ENCODE measurements at places on chromosomes 6 and 20.

- no peak for DNase-seq
These were observed 655.4 kb upstream of the PTCHD4 start for GRCh38 chr6:48766349-48766748.

GRCh38 chr20:6828794-6829423 is 61.4 kb downstream of the BMP2 start:
- no peak for DNase-seq

- DNase-seq: no peak
These were observed 60.0 kb upstream of the ZFAND3 start for GRCh38 chr6:37759221-37760144.

DNA sequence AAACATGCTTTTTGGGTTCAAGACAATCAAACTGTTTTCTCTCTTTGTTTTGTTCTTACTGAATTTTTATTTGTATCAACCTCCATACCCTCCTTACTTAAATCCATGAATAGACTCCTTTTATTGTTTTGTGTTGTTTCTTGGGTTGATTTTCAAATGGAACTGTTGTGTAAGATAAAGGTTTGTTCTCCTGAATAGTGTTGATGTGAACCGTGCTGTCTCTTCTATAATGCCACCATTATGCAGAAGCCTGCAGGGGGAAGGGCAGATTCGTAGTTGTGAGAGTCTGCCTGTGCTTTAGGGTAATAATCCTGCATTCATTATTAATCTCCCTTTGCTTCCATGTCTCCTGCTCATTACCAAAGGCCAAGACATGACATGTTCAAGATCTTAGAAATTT is 105.9 kb downstream of the CDKAL1 start:
- DNase-seq: no peak

GRCh38 chr6:137213331-137213740 is 5.8 kb downstream of the IFNGR1 start:
- no peak for DNase-seq

DNA sequence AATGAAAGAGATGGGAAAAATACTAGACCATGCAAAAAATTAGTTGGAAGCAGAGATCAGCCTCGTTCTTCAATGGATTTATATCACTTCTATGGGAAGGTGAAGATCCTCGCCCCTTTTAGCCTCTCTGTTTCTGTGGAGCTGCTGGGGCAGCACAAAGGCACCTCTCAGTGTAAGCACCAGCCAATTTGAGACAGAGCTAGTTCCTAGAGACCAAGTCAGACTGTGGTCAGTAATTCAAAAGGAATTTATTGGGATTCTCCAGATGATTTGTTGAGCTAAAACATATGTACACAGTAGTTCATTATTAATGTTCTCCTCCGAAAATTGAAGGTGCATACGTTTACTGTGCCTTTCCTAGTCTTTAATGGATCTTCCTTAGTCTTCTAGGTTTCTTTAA is 42.4 kb downstream of the SCGN start:
- no peak for DNase-seq

DNA sequence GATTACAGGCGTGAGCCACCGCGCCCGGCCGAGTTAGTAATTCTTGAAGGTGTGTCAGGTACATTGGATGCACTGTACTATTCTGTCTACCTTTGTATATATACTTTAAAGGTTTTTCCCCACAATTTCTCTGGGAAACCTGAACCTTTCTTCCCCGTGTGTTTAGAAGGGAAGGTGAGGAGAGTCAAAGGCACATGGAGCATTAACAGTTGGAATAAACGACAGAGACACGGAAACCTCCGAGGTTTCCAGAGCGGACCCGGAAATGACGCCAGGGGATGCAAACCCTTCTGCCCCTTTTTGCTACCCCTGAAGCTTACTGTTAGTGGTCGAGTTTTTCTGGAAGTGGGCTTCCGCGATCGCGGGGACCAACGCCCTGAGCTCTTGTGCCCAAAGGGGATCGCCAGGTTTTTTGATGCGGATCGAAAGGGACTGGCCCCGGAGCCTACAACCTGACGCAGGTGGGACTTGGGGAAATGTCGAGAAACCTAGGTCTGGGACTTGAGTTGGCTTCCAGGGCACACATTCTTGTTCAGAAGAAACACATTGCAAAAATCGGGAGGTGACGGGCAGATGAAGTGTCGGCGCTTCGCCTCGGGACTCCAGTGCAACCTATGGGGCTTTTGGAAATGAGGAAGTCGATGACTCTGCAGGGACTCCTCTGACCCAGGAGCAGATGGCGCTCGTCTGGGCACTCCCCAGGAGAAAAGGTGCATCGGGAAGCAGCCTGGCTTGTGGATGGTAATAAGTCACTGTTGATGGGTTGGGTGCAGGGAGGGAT is 218.2 kb downstream of the OR2B2 start:
- no peak for DNase-seq

GRCh38 chr20:56955680-56956079 is 310.8 kb downstream of the BMP7 start:
- no peak for DNase-seq

DNA sequence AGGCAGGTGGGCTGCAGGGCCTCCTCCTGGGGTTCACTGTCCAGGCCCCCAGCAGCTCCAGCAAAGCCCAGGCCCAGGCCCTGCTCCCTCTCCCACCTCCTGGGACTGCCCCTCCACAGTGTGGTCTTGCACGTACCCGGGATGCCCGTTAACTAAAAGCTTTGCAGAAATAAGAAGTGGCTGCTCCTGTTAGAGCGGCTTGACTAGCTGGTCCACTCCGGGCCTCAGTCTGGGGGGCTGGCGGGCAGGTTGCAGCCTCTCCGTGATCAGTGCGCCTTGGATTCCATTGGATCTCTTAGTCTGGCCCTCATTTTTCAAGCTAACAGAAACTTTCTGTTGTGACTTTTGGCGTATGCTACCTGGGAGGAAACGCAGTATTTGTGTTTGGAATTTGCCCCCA is 26.9 kb downstream of the SLCO4A1 start:
- DNase-seq: no peak

DNA sequence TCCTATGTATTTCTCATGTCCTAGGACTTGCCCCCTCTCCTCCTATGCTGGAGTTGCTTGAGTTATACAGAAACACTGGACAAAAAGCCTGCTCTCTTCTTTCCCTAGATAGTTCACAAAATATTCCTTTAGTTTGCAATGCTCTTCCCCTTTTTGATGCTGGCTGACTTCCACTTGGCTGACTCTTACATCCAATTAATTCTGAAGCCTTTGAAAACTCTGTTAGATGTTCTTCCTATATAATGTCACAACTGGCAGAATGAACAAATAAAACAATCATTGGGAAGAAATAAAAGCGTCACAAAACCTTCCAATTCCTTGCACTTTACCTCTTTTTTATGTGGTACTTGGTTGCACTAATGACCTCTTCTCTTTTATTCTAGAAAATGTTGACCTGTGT is 253.8 kb upstream of the CITED2 start:
- DNase-seq: no peak
